Smooth muscle cell of the coronary artery (primary cell): ENCODE measurements at places on chromosomes 5 and 9. TPM values are rescaled to one million over a fixed set of nuclear protein-coding genes. Genes with fewer than 3 reads are reported as not detected.

The ANKDD1B gene
- 0.23 and 0.30 TPM in 2 replicates for total RNA-seq

The GARIN3 gene
- not detected in 2 replicates for total RNA-seq

The ADRB2 gene
- under 0.01 and 1.1 TPM in 2 replicates for total RNA-seq

The ADAMTSL2 gene
- total RNA-seq: under 0.01 and 0.12 TPM in 2 replicates
